IPS-NIHi11 (cell line): ENCODE measurements at places on chromosomes 5 and 9.

- no peak for DNase-seq
These were observed 34.3 kb upstream of the CRHBP start for GRCh38 chr5:76918539-76918938.

DNA sequence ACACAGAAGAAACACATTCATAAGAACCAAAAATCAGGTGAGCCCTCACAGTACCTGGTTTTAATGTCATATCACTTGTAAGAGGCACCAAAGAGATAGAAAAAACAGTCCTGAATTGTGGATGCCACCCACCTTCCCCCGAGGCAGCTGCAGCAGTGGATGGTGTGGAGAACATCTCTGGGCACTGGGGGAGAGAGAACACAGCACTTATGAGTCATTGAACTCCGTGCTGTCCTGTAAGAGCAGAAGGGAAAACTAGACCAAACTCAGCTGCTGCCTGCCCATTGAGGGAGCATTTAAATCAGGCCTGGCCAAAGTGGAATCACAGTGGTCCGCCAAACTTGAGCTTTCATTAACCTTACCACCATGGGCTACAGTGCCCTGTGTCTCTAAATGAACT is 296.2 kb downstream of the SPATA31D1 start:
- DNase-seq = no peak

GRCh38 chr5:148421661-148422060 is 37.9 kb downstream of the FBXO38 start:
- no peak for DNase-seq

- DNase-seq = no peak
These were observed 89.7 kb upstream of the CCDC152 start for GRCh38 chr5:42666869-42667268.

DNA sequence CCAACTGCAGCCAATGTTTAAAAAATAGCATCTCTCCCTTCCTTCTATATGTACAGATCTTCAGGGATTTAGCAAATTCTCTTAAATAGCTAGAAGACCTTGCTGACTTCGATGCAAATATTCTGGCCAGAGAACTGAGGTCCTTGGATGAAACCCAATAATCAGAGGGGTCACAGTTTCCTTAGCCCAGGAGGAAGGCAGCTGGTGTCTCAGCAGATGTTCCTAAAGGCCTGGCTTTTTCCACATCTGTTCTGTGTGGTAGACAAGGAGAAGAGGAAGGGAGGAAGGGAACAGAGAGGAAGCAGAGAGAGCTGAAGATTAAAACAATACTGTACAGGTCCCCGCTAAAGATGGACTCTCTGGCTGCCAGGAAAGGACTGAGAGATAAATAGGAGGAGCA is 33.1 kb downstream of the BOD1 start:
- no peak for DNase-seq

DNA sequence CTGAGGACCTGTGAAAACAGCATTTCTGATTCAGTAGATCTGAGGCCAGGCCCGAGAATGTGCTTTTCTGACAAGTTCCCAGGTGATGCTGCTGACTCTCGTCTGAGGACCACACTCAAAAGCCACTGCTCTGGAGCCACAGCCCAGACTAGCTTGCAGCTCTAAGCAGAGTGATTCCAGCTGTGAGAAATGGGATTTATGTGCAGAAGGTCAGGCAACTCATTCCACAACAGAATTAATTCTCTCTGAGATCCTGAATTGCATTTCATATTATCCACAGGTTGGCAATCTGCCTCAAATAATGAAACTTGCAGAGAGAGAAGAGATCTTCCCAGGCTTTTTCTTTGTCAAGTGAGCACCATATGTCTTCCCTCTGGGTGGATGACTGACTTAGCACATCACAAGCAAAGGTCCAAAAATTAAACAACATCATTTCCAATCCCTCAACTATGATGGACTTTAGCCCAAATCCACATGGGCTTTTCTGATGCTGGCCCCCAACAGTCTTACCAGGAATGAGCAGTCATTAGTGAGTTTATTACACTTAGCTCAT is 140.2 kb downstream of the ALDH1A1 start:
- DNase-seq = no peak

GRCh38 chr5:99815-100214 is 7.8 kb downstream of the PLEKHG4B start:
- no peak for DNase-seq

GRCh38 chr9:16521868-16522411 is 348.5 kb downstream of the BNC2 start:
- no peak for DNase-seq

DNA sequence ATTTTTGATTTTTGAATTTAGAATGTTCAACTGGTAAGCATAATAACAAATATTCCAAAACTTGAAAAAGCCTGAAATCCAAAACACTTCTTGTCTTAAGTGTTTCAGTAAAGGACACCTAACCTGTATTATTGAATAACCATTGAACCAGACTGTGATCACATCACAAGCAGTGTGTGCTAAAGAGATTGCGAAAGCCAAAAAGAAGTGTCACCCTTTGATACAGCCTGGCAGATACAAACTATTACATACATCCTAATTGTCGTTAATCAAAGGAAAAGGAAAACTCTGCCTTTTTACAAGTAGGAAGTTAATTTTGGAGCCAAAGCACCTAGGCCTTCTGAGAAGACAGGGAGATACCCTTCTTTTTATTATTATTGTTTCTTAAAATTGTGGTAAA is 8.4 kb upstream of the FAM120AOS start:
- DNase-seq = no peak
